Mammary microvascular endothelial cell (primary cell): ENCODE measurements at places on chromosomes 12 and 14. TPM values are rescaled to one million over a fixed set of nuclear protein-coding genes. Genes with fewer than 3 reads are reported as not detected.

The AICDA gene
- total RNA-seq = not detected in 2 replicates

The RTL1 gene
- total RNA-seq = not detected in 2 replicates

The PIWIL1 gene
- total RNA-seq = not detected in 2 replicates

The CLEC2A gene
- not detected in 2 replicates for total RNA-seq

The HCAR2 gene
- not detected in 2 replicates for total RNA-seq

The GPX2 gene
- total RNA-seq = not detected in 2 replicates

The PTPN21 gene
- total RNA-seq = 4.9 and 7.0 TPM in 2 replicates

The TMEM253 gene
- not detected in 2 replicates for total RNA-seq

The CRIP2 gene
- total RNA-seq = 408 and 431 TPM in 2 replicates

The DUSP16 gene
- 9.4 and 11.1 TPM in 2 replicates for total RNA-seq

The KRT72 gene
- not detected in 2 replicates for total RNA-seq

The ZC2HC1C gene
- total RNA-seq = 0.89 and 1.3 TPM in 2 replicates

The LRRIQ1 gene
- 0.05 and 0.47 TPM in 2 replicates for total RNA-seq

The ARMH4 gene
- 0.59 and 1.8 TPM in 2 replicates for total RNA-seq

The CFAP251 gene
- 2.5 and 5.5 TPM in 2 replicates for total RNA-seq

The DLGAP5 gene
- 56.8 and 60.1 TPM in 2 replicates for total RNA-seq

The KRT7 gene
- total RNA-seq = 332 and 351 TPM in 2 replicates
